ENCODE measurements at places on chromosomes 2 and 18.

DNA sequence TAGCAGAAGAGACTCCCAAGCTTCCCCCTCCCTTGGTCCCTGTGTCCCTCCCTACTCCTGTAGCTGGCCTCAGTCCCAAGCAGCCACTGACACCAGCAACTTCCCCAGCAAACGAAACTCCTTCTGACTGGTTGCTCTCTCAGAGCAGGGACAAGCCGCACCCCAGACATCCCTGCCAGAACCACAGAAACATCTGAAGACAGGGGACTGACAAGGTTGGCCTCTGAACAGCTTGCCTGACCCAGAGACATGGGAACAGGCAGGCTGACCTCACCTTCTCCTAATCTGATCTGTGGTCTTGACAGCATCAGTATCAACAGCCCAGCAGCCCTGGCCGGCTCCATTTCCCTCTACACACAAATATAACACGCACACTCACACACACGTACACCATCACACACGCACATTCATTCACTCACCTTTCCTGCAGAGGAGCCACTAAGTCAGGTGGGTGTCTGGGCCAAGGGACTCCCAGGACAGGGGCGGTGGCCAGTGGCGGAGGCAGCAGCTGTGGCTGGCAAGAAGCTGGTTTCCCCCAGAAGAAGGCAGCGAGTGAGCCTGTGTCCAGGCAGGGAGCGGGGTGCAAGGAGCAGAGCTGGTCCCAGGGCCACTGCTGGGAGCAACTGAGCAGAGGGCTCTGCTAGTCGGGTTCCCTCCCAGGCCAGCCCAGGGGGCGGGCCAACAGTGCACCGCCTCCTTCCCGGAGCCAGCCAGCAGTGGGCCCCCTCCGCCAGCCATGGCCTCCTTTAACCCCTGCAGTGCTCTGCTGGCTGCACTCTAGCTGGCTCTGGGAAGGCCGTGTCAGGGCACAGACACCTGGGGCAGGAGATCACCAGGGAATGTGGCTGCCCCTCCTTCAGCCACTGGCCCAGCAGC lies 59.1 kb downstream of the TNS1 start:
- no peaks in the 10 kb centered on the region for H3K27me3 ChIP-seq
- H3K36me3 ChIP-seq: no peaks in the 10 kb centered on the region
- no peak overlapping the region for H3K4me3 ChIP-seq
- DNase-seq: peak; percentile 96
- no peaks in the 10 kb centered on the region for H3K4me1 ChIP-seq

DNA sequence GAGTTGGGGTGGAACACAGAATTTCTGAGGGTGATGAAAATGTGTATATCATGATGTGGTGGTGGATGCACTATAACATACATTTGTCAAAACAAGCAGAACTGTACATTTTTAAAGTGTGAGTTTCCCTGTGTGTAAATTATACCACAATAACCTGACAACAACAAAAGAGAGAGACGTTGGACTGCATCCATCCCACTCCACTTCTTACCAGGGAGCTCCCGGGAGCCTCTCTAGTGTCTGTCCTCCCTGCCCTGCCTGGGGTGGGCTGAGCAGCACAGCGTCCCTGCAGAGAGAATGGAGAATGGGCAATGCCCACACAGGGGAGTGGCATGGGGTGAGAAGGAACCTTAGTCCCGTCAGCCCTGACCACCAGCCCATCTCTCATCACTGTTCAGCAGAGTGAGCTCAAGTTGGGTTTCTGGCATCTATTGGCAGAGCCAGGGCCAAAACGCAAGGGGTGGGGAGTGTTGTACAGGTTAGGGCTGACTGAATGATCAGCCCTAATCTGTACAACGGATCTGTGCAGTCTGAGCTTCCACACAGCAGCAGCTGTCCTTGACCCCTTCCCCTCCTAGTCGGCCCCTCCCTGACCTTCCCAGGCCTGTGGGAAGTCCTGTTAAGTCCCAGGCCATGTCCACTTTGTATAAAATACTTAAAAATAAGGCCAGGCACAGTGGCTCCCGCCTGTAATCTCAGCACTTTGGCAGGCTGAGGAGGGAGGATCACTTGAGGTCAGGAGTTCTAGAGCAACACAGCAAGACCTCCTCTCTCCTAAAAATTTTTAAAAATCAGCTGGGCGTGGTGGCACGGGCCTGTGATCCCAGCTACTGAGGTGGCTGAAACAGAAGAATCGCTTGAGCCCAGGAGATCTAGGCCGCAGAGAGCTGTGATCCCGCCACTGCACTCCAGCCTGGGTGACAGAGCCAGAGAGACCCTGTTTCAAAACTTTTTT lies 3.3 kb upstream of the PROC start:
- peaks cover 17% of the 10 kb centered on the region for H3K27me3 ChIP-seq
- H3K36me3 ChIP-seq: no peaks in the 10 kb centered on the region
- no peak for DNase-seq
- no peak overlapping the region for H3K27ac ChIP-seq

- H3K27me3 ChIP-seq: no peaks in the 10 kb centered on the region
- DNase-seq: no peak
- peaks cover 31% of the 10 kb centered on the region for H3K36me3 ChIP-seq
- no peak overlapping the region for H3K4me3 ChIP-seq
Measured at GRCh38 chr2:233480490-233481202, 85.9 kb downstream of the USP40 start.

DNA sequence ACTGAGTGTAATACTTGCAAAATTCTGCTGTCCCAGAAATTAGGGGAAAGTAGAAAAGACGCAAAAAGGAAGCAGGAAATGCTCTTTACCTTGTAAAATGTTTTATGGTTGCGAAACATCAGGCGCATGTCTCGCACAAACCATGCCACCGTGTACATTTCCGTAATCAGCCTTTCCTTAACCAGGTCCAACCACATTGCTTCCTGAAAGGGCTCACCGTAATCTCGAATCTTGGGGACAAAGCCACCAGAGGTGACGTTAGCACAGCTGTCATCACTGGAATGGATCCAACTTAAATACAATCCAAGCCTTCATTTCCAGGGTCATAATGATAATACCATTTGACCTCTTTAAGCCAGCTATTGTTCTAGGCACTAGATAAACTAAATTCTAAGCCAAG lies 49.3 kb downstream of the SP110 start:
- H3K4me1 ChIP-seq: no peaks in the 10 kb centered on the region
- no peaks in the 10 kb centered on the region for H3K36me3 ChIP-seq
- no peak for DNase-seq
- H3K27ac ChIP-seq: no peak overlapping the region
- H3K27me3 ChIP-seq: no peaks in the 10 kb centered on the region

GRCh38 chr18:76997951-76998808 lies 134.4 kb downstream of the MBP start:
- no peak overlapping the region for H3K4me3 ChIP-seq
- H3K27ac ChIP-seq: no peak overlapping the region
- H3K36me3 ChIP-seq: no peaks in the 10 kb centered on the region
- DNase-seq: peak; percentile 38

DNA sequence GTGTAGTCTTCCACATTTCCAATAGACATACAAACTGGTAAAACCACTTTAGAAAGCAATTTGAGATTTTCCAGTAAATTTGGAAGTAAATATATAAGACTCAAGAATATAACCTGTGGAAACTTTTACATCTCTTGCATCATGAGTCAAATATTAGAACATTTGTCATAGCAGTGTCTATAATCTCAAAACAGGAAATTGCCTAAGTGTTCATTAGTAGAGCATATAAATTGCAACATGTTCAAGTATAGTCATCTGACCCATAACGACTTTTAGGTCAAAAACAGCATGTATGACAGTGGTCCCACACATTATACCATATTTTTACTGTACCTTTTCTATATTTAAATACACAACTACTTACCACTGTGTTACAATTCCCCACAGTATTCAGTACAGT lies 555.9 kb upstream of the VRK2 start:
- H3K27me3 ChIP-seq: no peaks in the 10 kb centered on the region
- no peaks in the 10 kb centered on the region for H3K4me1 ChIP-seq
- H3K36me3 ChIP-seq: no peaks in the 10 kb centered on the region
- no peak for DNase-seq
